GM10248 (cell line): ENCODE measurements at places on chromosomes 7 and 10.

- no peak for DNase-seq
Observed at GRCh38 chr10:48773580-48773979, 88.9 kb downstream of the WDFY4 start.

DNA sequence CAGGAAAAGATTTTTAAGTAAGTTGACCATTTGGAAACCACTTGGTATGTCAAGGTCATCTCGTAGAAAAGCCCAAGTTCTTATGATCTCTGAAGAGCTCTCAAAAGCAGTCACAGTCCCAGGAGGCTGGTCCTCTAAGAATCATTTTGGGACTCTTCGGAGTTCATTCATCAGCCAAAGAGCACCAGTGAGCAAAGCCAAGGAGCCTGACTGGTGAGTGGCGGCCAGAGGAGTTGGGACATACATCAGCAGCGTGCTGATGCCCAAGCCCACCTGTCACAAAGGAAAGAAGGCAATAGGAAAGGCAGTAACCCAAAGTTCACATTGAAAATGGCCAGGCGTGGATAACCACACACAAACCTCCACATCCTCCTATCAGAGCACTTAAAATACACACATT is 17.5 kb downstream of the COX15 start:
- DNase-seq = no peak

DNA sequence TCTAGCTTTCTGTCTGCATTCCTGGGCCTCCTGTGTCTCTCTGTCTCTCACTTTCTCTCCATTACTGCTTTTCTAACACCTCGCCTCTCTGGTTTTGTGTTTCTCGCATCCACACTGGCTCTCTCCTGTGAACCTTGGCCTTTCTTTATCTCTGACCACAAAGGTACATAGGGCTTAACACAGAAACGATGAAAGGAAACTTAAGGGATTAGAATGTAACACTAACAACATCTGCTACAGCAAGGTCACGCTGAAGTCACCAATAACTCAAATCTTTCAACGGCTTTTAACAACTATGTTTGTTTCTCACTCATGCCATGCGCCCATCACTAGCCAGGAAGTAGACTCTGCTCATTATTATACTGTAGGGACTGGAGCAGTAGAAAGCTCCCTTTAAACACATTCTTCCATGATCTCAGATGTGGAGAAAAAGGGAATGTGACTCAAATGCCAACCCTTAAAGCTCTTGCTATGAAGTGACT is 9.3 kb upstream of the OR6V1 start:
- no peak for DNase-seq

DNA sequence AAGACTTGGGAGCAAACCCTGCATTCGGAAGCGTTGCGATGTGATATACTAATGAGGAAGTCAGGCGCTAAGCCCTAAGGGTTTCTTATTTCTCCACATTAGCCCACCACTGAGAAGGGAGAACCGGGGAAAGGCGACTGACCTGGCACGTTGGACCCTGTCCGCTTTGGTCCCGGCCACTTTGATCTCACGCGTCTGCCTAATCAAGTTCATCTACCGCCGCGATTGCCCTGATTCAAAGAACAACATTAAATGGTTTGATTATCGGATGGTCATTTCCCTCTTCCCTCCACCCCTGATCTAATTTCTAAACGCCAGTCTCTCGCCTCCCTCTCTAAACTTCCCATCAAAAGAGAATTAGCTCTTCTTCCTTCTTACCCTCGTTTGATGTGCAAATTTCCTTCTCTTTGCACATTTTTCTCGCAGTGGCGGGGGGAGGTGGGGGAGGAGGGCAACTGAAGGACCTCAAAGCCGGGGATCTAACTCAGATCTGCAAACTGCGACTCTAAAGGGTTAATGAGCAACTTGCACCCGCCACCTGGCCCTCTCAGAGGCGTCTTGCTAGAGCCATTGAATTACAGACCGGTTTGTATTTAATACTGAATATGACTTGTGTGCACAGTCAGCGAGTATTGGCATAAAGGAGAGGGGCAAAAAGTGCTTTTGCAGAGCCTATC is 687 bp upstream of the DKK1 start:
- DNase-seq = no peak

DNA sequence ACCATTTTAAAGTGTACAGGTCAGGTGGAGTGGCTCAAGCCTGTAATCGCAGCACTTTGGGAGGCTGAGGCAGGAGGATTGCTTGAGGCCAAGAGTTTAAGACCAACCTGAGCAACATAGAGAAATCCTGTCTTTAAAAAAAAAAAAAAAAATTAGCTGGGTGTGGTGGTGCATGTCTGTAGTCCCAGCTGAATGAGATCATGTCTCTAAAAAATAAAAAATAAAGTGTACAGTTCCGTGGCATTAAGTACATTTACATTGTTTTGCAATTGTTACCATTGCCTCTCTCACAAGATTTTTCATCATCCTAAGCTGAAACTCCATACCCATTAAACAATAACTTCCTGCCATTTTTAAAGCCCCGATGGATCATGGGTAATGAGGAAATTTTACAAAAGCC is 20.6 kb downstream of the PLCE1 start:
- DNase-seq = no peak

DNA sequence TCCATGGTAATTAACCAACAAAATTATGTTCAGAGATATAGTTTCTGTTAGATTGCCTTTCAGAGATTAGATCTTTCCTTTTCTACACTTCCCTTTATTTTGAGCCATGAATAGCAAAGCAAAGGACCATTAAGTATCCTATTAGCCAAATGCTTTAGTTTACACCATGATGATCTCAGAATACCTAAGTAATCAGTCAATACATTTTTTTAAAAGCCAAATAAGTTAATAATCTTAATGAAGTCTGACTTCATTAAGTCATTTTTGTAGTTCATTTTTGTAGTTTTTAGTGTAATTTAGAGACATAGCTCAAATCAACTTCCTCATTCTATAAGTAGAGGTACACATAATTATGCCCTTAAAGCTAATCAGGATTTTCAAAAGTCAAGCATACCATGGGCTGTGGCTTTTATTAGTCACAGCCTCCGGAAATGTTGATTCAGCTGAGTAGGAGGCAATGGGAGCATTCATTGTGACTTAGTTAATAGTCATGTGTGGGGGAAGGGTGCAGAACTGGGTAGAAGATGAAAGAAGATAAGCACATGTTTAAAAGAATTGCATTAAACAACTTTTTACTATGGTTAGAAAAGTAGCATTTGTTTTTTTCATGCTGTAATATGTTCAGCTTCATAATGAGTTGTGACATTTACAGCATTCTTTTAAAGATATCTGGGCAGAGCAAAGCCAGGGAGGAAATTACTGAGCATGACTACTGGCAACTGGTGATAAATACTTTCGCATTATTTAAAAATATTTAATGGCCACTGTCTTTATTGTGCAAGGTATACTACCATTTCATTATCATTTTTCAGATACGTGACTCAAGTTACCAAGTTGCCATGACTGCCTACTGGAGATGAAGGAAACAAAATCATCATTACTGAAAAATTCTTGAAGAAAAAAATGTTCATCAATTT is 57.3 kb upstream of the CCDC71L start:
- peak; percentile 43 for DNase-seq

- no peak for DNase-seq
Observed at GRCh38 chr7:103297837-103298179, 573 bp downstream of the PMPCB start.

DNA sequence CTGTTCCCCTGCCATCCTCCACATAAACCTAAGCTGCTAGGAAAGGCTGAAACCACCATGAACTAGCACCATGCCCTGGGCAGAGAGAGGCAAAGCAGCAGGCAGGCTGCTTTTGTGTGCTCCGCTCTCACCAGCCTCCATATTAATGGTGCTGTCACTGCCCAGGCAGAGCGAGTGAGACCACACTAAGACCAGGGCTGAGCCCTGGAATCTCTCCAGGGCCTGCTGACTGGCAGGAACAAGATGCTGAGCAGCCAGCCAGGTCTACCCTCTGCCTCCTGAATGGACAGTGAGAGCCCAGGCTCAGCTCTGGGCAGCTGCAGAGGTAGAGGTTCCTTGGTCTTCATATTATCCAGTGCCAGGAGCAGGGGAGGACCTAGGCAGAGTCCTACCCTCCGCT is 1.6 kb upstream of the CRHR2 start:
- DNase-seq = no peak

GRCh38 chr10:123150271-123150985 is 2.5 kb downstream of the HMX2 start:
- peak; percentile 18 for DNase-seq

GRCh38 chr10:27359792-27360355 is 119.3 kb upstream of the ACBD5 start:
- DNase-seq = no peak

DNA sequence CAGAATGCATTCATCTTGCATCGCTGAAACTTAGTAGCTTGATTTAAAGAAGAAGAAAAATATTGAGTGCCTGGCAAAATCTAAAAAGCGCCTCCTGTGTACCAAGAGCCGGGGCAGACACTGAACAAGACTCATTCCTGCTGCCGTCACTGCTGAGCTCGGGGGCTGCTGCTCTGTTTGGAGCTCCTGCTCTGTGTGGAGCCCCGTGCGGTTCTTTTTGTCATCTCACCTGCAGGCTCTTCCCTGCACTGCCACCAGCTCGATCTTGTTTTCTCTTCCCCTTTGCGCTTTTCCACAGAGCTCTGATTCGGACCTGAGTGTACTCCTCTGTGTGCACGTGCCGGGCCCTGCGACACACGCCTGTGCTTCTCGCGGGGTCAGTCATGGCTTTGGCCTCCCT is 462.1 kb upstream of the DPP6 start:
- no peak for DNase-seq

- no peak for DNase-seq
Observed at GRCh38 chr10:48890888-48891850, 48.5 kb downstream of the LRRC18 start.

DNA sequence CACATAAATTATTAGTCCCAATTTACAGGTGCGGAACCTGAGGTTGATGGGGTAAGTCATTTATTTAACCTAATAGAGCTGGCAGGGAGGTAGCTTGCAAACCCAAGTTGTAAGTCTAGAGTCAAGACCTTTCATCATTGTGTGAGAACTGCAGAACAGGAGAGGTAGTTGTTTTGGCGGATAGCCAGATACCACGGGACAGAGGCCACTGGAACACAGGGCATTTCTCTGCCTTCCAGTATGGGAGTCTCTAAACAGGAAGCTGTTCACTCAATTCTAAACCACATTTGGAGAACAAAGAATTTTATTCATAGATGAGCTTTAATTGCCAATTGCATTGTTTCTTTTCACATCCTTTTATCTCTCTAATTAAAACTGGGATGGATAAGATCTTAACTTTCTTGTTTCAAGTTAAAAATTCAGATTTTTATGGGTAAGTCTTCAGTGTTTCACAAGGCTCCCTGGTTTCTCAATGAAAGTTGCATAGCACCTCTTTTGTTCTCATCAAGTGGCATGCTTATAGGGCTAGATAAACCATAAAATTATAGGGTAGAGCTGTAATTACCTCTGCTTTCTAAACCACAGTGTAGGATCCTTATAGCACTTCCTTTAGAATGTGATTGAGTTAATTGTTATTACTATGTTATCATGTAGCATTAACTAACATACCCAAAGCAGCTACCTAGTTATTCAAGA is 489.0 kb downstream of the GATA3 start:
- no peak for DNase-seq

DNA sequence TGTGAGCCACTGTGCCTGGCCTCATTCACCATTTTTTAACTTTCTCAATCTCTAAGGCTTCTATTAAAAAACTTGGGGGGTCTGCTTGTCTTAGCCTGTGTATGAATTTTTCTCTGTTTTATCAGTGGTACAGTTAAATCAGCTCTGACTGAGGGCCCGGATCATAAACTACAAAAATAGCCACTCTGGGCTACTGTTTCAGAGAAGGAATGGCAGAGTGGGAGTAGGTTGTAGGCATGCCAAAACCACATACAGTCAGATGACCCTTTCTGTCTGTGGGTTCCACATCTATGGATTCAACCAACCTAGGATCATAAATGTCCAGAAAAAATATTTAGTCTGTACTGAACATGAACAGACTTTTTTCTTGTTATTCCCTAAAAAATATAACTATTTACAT is 21.3 kb downstream of the TBC1D12 start:
- DNase-seq = no peak

- no peak for DNase-seq
Observed at GRCh38 chr7:8113184-8113583, 144.6 kb downstream of the GLCCI1 start.

- DNase-seq = no peak
Observed at GRCh38 chr10:117830205-117830604, 216.5 kb downstream of the RAB11FIP2 start.

- no peak for DNase-seq
Observed at GRCh38 chr7:157589680-157590079, 252.9 kb downstream of the DNAJB6 start.

DNA sequence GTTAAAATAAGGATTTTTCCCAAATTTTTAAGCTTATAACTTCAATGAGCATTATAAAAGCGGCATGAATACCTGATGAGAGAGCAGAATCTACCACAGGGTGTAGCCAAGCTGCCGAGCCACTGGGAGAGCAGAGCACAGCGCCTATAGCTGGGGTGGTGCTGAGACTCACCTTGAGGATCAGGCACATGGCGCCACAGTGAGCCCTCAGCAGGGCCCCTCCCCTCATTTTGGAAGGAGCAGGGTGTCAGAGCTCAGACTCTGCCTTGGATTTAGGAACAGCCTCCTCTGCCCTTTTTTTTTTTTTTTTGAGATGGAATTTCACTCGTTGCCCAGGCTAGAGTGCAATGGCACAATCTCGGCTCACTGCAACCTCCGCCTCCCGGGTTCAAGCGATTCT is 118.6 kb downstream of the SRPK2 start:
- no peak for DNase-seq

DNA sequence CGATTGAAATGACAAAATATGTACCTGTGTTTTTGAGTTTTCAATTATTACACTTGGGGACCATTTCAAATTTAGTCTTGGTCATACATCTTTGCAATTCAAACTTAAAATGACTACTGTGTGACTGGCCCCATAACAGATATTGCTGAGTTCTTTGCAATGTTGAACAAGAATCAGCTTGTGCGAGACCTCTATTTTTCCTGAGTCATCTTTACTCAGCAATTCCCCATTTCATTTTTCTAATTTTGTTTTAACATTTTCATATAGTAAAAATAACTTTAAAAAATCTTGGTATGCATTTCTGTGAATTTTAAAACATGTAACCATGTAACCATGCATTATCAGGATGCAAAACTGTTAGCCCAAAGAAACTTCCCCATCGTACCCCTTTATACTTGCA is 678.1 kb downstream of the ANKRD7 start:
- no peak for DNase-seq

DNA sequence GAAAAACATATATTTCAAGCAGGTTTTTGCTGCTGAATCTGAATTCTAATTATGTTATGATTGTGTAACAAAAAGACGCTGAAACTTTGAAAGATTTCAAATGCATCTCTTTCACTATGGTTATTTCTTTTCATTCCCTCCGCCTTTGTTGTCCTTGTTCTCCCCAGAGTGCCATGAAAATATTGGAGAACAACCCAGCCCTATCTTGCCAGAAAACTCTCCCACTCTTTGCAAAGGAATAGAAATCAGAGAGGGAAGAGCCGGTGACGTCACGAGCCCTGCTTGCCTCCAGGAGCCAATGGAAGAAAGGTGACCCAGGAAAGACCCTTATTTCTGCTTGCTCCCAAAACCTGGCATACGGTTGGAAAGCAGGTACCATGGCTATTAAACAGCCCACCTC is 3.4 kb downstream of the GFRA1 start:
- DNase-seq = no peak

- no peak for DNase-seq
Observed at GRCh38 chr7:74222851-74223710, 13.3 kb downstream of the LAT2 start.

- DNase-seq = no peak
Observed at GRCh38 chr10:80760914-80761371, 223.2 kb downstream of the SH2D4B start.

- DNase-seq = no peak
Observed at GRCh38 chr7:87473986-87474385, 1.5 kb downstream of the ABCB4 start.
